Astrocyte of the spinal cord (primary cell): ENCODE measurements at places on chromosomes 12 and 14.
A peak's percentile ranks its signal among the peaks of the same experiment; 100 is the strongest.

- DNase-seq = no peak
These were observed 498.5 kb downstream of the NELL2 start for GRCh38 chr12:44377443-44378187.

- DNase-seq = no peak
These were observed 3.1 kb upstream of the SSH1 start for GRCh38 chr12:108860443-108860842.

DNA sequence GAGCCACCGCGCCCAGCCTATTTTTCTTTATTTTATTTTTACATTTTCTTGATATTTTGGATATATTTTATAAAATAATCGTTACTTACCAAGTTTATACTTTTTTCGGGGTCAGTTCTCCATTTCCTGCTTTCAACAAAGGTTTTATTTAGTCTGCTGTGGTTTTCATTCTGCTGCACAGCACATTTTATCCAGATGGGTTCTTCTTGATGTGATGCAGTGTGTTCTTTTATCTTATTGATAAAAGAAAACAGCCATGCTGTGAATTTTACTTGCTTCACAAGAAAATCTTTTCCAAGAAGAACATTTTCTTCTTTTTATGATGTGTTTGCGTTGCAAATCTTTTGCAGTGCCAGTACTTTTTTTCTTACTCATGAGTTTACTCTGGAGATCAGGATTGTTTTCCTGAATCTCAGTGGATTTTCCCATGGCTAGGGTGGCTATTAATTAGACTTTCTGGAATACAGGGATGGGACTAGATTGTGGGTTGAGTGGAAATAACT, 192.5 kb downstream of the ADGRD1 start:
- DNase-seq = no peak

- peak; percentile 5 for DNase-seq
These were observed 9.8 kb downstream of the GPR135 start for GRCh38 chr14:59455411-59455810.

- DNase-seq = no peak
These were observed 20.2 kb downstream of the TMX1 start for GRCh38 chr14:51260225-51260624.
